ENCODE measurements at places on chromosomes 7 and 10. TPM values are rescaled to one million over a fixed set of nuclear protein-coding genes. Genes with fewer than 3 reads are reported as not detected.

DNA sequence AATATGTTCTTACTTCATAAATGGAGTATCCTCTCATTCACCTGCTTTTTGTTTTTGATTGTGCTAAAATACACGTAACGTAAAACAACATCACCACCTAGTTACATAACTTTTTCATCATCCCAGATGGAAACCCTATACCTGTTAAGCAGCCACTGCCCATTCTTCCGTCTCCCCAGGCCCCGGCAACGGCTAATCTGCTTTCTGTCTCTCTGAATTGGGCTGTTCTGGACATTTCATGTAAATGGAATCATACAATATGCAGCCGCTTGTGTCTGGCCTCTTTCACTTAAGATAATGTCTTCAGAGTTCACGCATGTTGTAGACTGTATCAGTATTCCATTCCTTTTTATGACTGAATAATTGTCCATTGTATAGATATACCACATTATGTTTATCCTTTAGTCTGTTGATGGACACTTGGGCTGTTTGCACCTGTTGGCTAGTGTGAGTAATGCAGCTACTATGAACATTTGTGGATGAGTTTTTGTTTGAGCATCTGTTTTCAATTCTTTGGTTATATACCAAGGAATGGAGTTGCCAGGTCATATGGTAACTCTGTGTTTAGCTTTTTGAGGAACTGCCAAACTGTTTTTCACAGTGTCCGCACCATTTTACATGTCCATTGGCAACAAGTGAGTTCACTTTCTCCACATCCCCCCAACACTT is 14.1 kb upstream of the SUN1 start:
- DNase-seq: no peak

GRCh38 chr10:83248106-83248631 is 891.1 kb upstream of the GHITM start:
- DNase-seq: no peak

DNA sequence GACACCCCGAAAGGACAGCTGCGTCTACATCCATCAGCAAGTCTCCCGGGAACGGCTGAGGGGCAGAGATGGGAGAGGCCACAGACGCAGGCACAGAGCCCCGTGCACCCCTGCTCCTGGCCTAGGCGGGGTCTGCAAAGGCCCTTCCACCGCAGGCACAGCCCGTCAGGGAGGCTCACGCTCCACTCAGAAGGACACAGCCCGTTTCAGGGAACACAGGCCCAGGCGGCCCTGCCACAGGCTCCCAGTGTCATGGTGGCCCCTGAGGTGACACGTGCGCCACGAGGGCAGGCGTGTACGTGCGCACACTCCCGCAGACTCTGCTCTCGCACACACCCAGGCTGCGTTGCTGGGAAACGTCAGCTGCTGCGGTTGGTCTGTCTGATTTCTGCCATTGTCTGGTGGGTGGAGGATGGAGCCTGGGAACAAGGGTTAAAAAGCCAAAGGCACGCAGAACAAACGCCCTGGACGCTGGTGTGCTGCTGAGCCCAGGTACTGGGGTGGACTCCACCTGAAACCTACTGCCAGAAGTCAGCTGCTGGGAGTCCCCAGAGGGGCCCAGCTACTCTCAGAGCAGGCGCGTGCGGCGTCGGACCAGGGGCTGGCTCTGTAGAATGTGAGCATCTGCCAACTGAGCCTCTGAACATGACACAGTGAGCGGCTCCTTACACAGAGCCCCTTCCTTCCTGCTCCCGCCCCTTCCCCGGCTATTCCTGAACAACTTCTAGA is 13.1 kb downstream of the GPER1 start:
- DNase-seq: no peak

DNA sequence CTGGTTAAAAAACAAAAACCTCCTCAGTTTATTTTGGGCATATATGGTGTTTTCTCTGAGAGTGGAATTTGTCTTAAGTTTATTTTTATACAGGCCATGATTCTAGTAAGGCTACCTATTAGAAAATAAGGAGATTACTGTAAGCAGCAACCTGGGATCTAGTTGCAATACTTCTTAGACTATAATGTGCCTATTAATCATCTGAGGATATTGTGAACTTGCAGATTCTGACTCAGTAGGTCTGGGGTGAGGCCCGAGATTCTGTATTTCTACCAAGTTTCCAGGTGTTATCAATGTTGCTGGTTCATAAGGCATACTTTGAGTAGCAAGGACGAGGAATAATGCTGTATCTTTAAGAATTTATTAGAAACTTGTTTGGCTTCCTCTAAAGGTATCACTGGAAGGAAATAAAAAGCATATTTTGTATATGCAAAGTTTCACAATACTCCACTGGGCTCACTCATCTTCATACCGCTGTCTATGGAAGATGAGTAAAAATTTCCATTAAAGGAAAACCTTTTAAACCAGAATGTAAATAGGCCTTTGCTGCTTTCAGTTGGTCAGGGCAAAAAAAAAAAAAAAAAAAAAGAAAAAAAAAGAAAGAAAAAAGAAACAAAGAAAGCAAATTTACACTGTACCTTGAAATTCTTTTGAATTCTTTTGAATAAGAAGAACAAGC is 105.8 kb downstream of the BMPER start:
- DNase-seq: no peak

DNA sequence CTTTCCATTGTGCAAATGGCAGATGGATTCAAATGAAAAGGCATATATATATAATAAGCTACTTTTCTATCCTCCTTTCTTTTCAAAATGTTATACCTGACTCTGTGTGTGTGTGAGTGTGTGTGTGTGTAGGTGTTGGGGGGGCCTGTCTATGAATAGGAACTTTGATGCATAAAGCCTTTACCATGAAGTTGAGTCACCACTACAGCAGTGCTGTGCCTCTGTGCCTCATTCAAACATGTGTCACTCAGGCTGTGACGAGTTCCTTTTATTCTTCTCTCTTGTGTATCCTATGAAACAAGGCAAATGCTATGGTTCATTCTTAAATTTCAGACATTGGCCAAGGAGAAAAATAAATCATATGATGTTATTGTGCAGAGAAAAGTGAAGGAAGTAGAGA is 52.7 kb upstream of the DKK1 start:
- DNase-seq: no peak

DNA sequence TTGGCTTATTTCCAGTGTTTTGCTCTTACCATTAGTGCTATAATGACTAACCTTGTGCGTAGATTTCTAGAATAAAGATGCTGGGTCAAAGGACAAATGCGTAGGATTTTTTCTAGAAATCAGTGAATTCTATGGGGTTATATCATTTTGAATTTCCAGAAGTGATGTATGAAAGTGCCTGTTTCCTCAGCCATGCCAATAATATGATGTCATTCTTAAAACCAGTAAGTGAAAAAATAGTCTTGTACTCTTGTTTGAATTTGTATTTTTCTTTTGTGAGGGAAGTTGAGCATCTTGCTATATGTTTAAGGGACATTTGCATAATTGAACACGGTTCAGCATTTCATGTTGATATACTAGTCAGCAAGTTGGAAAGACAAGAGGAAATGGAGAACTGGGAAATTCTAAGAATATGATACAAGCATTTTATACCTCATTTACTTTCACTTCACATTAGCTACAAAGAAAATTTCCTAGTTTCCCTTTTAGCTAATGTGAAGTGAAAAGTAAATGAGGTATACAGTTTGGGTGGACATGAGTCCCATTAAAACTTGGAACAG is 3.8 kb upstream of the DNAH11 start:
- DNase-seq: no peak

GRCh38 chr7:102044984-102045673 is 227.7 kb downstream of the CUX1 start:
- peak; percentile 51 for DNase-seq

GRCh38 chr10:133273534-133274143 is 3.0 kb downstream of the ADAM8 start:
- DNase-seq: no peak

DNA sequence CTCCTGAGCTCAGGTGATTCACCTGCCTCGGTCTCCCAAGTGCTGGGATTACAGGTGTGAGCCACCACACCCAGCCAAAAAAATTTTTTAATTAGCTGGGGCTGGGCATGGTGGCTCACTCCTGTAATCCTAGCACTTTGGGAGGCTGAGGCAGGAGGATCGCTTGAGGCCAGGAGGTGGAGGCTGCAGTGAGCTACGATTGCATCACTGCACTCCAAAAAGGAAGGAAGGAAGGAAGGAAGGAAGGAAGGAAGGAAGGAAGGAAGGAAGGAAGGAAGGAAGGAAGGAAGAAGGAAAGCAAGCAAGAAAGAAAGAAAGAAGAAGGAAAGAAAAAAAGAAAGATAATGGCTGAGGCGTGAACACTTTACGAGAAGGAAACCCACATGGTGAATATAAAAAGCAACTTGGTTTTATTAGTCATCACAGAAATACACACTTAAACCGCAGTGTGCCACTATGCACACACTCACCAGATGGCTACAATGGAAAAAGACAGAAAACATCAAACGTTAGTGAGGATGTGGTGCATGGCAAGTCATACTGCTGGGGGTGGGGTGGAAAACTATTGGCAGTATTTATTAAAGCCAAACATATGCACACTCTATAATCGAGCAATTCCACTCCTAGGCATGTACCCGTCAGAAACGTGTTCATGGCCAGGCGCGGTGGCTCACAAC is 4.4 kb upstream of the CCL26 start:
- no peak for DNase-seq

DNA sequence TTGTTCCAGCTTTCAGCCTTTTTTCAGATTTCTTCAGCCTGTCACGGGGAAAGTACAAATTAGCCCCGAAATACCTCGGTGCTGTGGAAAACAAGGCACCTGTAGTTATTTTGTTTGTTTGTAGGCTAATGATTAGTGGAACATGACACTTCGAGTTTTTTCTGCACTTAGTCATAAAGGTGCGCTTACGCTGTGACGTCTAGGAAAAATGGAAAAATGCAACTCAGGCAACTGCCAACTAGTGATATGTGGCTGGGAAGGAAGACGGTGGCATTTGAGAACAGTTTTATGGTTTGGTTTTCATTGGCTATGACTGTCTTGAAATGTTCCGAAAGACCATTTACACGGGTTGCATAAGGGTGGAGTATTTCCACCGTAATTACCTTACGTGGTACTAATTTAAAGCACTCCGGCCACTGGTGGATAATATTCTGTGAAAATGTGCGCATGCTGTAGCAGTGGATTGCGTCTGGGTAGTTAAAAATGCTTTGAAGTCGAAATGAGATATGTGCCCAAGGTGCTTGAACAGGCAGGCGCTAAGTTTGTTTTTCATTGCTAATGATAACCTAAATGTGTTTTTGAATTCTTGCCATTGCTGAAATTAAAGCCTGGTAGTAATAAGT is 94.5 kb upstream of the CELF2 start:
- no peak for DNase-seq

DNA sequence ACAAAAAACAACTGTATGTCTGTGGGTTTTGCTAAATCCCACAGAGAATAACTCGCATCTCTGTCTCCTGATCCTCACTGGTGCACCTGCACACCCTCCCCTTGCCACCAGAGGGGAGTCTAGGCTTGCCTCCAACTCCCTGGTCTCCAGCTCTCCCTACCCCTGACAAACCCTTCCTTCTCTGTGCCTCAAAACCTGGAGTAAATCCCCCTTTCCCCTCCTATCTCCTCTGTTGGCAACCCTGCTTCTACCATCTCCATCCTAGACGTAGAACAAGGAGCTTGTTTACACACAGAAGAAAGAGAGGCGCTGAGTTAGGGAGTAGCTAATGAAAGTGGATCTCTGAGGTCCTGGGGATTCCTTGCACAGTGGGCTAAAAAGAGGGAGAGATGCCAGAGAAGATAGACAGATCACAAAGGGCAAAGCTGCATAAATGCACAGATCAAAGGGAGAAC is 6.0 kb downstream of the MBLAC1 start:
- no peak for DNase-seq

- DNase-seq: no peak
Observed at GRCh38 chr7:44277851-44278250, 47.5 kb downstream of the CAMK2B start.

DNA sequence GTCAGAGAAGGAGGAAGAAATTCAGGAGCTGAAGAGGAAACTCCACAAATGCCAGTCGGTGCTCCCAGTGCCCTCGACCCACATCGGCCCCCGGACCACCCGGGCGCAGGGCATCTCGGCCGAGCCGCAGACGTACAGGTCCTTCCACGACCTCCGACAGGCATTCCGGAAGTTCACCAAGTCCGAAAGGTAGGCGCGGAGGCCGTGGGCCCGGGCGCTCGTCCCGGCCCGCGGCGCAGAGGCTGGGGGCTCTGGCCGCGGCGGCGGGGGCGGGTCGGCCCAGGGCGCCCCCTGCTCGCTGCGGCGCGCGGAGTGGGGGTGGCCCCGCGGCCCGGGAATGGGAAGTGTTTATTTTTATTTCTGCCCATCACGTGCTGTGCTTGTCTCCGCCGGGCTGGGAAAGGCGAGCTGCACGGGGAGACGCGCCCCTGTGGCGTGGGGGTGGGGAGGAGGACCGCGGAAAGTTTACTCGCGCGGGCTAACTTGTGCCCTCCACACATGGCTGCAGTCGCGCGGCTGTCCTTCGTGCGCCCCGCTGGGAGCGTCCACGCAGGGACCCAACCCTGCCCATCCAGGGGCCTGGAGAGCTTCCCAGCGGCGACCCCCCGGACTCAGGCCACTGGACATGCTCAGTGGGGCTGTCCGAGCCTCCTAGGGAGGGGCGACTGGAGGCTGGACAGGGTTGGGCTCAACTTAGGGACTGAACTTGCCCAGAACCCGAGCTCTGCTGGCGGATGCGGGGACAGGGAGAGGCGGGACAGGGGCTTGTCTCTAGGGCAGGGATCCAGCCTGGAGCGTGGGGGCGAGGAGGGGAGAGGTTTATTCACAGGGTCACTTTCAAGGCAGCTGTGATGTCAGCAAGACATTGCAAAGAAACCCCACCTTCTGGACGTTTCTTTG is 82.6 kb upstream of the PRKG1 start:
- DNase-seq: no peak

GRCh38 chr7:152336754-152337368 is 98.9 kb downstream of the KMT2C start:
- DNase-seq: no peak

- no peak for DNase-seq
Observed at GRCh38 chr7:105532709-105533460, 884 bp downstream of the RINT1 start.

GRCh38 chr7:26190417-26190869 is 10.1 kb downstream of the HNRNPA2B1 start:
- no peak for DNase-seq

CLEC2L gene
- not detected for total RNA-seq

HOXA7 gene
- 12.9 TPM for total RNA-seq

OR2A1 gene
- total RNA-seq: not detected

PLXDC2 gene
- total RNA-seq: 78.1 TPM

OR2A42 gene
- total RNA-seq: not detected

DOCK4 gene
- total RNA-seq: 49.8 TPM

ANKRD7 gene
- 0.98 TPM for total RNA-seq

FFAR4 gene
- total RNA-seq: 0.90 TPM

OPTN gene
- total RNA-seq: 71.2 TPM

HOXA13 gene
- total RNA-seq: 0.63 TPM

AGBL3 gene
- 3.1 TPM for total RNA-seq

CDC14C gene
- not detected for total RNA-seq

C10orf143 gene
- 8.6 TPM for total RNA-seq

GALNT17 gene
- total RNA-seq: 69.5 TPM

All from tibial nerve (tissue), 4 donors.